Activated CD4-positive, alpha-beta T cell treated with anti-CD3 and anti-CD28 coated beads, Interleukin-2, amount 10 ng/mL, durations not matched to agents 7 days and 5 days (primary cell): ENCODE measurements at places on chromosomes 7 and 10.

DNA sequence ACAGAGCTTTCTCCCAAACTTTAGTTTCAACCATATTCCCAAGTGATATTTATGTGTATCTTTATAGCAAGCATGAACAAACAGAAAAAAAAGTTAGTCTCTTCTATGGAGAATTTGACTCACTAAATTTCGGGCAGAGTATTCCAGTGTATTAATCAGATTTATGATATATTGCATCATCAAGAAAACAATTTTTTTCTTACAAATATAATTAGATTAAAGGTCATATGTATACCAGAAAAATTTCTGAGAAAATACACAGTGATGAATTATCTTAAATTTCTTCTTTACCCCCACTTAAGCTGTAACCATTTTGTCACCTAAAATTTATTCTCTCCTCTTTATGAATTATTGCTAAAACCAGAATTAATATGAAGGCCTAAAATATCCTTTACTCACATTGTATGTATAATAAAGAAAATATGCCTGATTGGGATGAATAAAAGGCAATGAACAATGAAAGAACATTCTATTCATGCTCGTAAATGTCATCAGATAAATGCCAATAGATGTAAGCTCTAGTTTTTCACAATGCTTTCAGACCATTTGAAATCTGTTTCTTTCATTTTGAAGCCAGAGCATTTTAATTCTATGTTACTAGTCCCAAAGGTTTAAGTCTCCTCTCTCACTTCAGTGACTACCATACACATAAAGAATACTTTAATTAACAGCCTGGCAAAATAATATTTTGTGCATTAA, 192.1 kb downstream of the HGF start:
- DNase-seq = no peak

GRCh38 chr7:26141077-26141476, 10.9 kb upstream of the NFE2L3 start:
- no peak for DNase-seq

GRCh38 chr7:149870701-149871483, 2.9 kb upstream of the ATP6V0E2 start:
- peak; percentile 40 for DNase-seq

DNA sequence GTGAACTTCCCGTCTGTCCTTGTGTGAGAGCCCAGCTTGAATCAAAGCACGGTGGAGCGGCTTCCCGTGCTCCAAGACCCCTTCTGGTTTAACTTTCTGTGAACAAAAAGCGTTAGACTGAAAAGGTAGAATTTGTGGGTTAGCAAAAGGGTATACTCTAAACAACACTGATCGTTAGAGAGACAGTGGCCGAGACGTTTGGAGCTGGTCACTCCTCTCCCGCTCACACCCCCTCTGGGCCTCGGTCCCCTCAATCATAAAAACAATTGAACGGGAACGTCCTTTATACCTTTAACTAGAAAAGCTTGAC, 502 bp downstream of the PRKRIP1 start:
- no peak for DNase-seq

- DNase-seq = no peak
Observed at GRCh38 chr7:28674359-28674782, 262.1 kb downstream of the CREB5 start.

- DNase-seq = no peak
Observed at GRCh38 chr7:109003742-109004141, 434.1 kb downstream of the DNAJB9 start.

DNA sequence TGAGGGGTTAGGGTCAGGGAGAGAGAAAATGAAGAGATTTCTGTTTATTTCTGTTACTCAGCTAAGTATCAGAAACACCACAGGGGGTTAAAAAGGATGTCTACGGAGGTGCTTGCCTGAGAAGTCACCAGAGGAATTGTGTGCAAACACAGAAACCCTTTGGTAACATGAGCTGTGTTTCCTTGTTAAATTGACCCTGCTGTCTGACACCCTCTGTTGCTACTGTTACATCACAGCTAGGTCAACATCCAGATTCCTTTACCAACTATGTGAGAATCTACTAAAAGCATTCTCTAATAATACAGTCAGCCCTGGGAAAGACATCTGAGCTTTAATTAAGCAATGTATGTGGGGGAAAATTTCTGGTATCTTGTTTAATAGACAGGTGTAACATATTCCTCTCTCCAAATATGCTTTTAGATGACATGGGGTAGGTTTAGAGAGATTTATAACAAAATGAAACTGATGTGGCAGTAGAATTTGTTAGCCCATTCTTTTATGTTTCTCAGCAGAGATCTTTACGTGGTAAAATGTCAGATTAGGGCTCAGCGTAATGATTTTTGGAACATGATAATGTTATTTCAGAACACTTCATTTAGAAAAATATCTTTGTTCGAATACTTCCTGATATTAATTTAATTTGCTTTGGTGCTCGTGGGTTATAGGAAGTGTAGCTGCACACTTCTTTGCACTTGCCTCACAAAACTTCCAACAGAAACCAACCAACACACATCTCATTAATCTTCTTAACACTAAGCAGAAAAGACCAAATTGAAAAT, 168.0 kb upstream of the AHR start:
- DNase-seq = no peak

DNA sequence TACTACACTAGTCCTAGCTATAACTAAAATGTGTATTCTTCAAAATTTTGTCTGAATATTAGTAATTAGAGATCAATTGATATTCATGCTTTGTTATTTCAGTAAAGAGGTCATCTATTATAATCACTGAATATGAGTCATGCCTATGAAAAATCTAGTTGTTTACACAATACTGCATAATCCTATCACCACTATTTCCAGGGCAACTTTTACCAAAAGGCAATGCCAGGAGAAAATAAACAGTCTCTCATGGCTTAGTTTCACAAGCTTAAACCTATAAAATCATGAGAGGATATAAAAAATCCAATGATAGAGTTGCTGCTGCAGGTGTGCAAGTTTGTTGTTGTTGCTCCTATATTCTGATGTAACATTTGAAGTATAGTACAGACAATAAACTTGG, 149.9 kb upstream of the COL1A2 start:
- no peak for DNase-seq
